ENCODE measurements at places on chromosomes 7 and 10. TPM values are rescaled to one million over a fixed set of nuclear protein-coding genes. Genes with fewer than 3 reads are reported as not detected.

CPA5 gene
- total RNA-seq = not detected

OR2A14 gene
- not detected for total RNA-seq

IKZF1 gene
- not detected for total RNA-seq

RGR gene
- not detected for total RNA-seq

CFAP70 gene
- 0.44 TPM for total RNA-seq

GNGT1 gene
- total RNA-seq = not detected

GRM3 gene
- not detected for total RNA-seq

COL26A1 gene
- not detected for total RNA-seq

LRRD1 gene
- not detected for total RNA-seq

LRRC18 gene
- not detected for total RNA-seq

SEM1 gene
- 49.4 TPM for total RNA-seq

C10orf53 gene
- under 0.01 TPM for total RNA-seq

SAP25 gene
- not detected for total RNA-seq

CCL26 gene
- 1.7 TPM for total RNA-seq

CRTAC1 gene
- not detected for total RNA-seq

GDF2 gene
- total RNA-seq = not detected

HOXA1 gene
- total RNA-seq = under 0.01 TPM

STRIP2 gene
- 14.8 TPM for total RNA-seq

ITIH5 gene
- under 0.01 TPM for total RNA-seq

CPEB3 gene
- 0.55 TPM for total RNA-seq

NPSR1 gene
- total RNA-seq = not detected

SBDS gene
- total RNA-seq = 94.7 TPM

GIMAP7 gene
- not detected for total RNA-seq

OR6V1 gene
- not detected for total RNA-seq

CYP2E1 gene
- 0.37 TPM for total RNA-seq

GPR15LG gene
- not detected for total RNA-seq

GBX1 gene
- not detected for total RNA-seq

FXYD4 gene
- total RNA-seq = not detected

ABCB4 gene
- 0.44 TPM for total RNA-seq

AGAP4 gene
- 2.6 TPM for total RNA-seq

UCMA gene
- total RNA-seq = not detected

LEP gene
- total RNA-seq = 0.12 TPM

CALCR gene
- not detected for total RNA-seq

ASAH2 gene
- total RNA-seq = 0.77 TPM

NAT16 gene
- under 0.01 TPM for total RNA-seq

SLIT1 gene
- total RNA-seq = 0.11 TPM

PAPOLB gene
- 0.12 TPM for total RNA-seq

CTAGE4 gene
- total RNA-seq = not detected

SNCG gene
- total RNA-seq = 7.5 TPM
